ENCODE measurements at places on chromosomes 2 and 18.

DNA sequence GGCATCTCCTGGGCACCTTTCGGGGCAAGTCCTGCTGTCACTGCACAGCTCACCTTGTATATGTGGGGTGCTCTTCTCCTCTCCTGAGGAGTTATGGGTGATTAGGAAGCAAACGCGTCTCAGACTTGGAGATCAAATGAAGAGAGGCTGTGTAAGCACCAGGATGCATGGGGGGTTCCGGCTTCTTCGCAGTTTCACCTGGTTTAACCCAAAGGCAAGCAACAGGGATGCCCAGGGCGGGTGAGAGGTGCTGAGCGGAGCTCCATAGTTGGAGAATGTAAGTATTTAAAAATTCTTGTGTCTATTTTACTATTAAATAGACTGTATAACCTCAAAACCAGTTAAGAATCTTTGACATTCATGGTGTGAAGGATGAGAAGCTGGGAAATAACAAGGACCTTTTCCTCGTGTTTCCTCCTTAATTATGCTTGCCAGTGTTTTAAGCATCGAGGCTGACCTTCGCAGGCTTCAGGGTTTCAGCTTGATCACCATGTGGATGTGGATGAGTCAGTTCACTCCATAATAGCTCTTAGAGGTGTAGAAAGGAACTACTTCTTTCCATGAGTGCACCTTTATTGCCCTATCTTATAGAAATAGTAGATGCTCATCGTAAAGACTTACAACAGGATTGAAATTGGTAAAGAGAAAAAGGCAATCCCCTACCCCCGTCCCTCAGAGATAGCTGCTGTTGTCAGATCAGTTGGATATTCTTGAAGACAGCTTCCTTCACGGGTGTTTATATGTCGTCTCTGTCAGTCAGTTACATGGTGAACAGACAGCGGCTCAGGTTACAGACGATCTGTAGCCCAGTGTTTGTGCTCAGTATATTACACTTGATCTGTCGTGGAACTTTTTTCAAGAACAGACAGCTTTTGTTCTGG, 201.1 kb downstream of the AGAP1 start:
- no peak for DNase-seq

GRCh38 chr18:75839041-75839440, 411.5 kb upstream of the SMIM21 start:
- DNase-seq: no peak

- no peak for DNase-seq
These were observed 17.0 kb downstream of the VRK2 start for GRCh38 chr2:58063641-58064040.

GRCh38 chr2:177363332-177363731, 29.2 kb upstream of the AGPS start:
- no peak for DNase-seq

GRCh38 chr2:61722318-61722717, 131.5 kb downstream of the FAM161A start:
- no peak for DNase-seq

DNA sequence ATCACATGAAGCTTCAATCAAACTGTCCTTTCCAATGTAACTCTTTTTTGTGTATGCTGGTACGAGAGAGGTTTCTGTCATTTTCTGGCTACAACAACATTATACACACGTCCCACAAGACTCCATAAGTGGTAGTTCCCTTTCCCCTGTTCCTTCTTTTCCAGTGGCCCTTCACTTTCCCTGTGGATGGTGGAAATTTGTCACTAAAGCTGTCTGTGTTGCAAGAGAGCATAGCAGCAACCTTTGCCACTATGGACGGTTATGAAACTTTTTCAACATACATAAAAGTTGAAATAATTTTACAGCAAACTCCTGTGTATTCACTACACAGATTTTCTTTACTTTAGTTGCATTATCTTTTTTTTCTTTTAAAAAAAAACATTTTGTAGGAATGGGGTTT, 18.7 kb downstream of the DBI start:
- no peak for DNase-seq

- no peak for DNase-seq
These were observed 190.4 kb downstream of the PLCL1 start for GRCh38 chr2:197994751-197995150.

GRCh38 chr2:156445296-156446220, 9.4 kb downstream of the GPD2 start:
- no peak for DNase-seq

DNA sequence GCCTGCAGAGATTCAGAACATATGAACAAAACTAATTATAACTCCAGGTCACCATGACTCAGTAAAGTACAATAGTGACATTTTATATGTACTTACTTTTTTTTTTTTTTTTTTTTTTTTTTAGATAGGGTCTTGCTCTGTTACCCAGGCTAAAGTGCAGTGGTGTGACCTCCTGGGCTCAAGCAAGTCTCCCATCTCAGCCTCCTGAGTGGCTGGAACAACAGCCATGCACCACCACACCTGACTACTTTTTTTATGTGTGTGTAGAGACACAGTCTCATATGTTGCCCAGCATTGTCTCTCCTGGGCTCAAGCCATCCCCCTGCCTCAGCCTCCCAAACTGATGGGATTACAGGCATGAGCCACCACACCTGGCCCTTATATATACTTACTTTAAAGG, 130.7 kb upstream of the B3GNT2 start:
- DNase-seq: no peak

DNA sequence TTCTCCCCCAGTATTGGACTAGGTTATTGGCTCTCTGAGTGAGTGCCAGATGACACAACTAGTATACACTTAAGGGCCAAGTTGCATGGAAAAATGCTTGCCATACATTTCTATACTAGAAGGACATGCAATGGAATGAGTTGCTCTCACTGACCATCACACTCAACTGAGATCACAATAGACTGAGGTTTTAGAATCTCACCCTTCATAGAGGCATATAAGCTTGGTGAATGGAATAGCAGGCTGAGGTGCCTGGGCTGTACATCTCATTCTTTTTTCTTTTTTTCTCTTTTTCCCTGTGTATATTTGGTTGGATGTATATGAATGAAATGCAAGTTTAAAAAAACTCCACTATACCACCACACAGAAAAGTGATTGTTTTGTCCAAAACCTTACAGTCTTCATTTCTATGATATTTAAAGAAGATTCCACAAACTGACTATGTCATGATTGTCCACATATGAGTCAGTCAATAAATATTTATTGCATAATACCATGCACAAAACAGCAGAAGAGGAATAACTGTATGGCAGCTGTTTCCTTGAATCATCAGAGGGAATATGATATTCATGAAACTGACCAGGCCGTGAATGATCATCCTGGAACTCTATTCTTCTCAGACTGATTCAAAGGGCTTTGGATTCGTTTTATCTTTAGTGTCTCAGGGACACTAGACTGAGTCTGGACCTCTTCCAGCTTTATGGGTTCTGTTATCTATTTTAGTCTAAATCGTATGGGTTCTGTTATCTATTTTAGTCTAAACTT, 122.6 kb upstream of the STK17B start:
- DNase-seq: no peak

DNA sequence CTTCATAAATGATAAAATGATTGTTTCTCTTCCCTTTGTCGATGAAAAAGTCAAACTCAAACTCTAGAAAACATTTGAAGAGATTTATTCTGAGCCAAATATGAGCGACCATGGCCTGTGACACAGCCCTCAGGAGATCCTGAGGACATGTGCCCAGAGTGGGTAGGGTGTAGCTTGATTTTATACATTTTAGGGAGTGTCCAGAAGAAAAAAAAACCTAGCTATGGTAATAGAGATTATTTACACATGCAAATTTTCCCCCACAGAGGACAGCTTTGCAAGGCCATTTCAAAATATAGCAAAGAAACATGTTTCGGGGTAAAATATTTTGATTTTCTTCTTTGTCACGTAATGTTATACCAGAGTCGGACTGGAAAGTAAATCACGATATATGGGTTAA, 92.4 kb upstream of the TRIB2 start:
- DNase-seq: no peak

- DNase-seq: no peak
These were observed 58.0 kb downstream of the LRRTM1 start for GRCh38 chr2:80246534-80246933.

DNA sequence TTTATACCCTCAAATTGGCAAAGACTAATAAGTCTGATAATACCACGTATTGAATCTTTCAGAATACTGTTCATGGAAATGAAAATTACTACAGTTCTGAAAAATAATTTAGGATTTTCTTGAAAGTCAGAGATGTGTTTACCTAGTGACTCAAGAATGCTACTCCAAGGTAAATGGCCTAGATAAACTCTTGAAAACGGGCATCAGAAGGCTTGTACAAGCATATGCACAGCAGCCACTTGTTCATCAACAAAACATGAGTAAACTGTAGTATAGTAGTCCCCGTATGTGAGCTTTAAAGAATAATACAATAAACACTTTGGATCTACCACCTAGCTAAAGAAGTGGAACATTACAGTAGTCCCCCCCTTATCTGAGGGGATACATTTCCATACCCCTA, 157.5 kb downstream of the THADA start:
- DNase-seq: no peak

GRCh38 chr2:128369108-128369555, 50.5 kb upstream of the HS6ST1 start:
- DNase-seq: no peak

DNA sequence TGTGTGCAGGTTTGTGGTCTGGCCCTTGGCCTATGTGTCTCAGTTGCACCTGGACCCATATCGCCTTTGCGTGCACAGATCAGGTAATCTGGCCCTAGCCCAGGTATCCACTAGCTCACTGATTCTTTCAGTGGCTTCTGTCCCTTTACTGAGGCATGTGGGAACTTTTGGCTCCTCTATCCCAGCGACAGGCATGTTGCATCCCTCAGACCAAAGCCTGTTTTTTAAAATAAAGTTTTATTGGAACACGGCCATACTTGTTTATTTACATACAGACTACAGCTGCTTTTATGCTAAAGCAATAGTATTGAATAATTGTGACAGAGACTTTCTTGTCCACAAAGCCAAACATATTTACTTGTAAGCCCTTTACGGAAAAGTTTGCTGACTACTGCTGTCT, 39.9 kb upstream of the UPP2 start:
- no peak for DNase-seq

DNA sequence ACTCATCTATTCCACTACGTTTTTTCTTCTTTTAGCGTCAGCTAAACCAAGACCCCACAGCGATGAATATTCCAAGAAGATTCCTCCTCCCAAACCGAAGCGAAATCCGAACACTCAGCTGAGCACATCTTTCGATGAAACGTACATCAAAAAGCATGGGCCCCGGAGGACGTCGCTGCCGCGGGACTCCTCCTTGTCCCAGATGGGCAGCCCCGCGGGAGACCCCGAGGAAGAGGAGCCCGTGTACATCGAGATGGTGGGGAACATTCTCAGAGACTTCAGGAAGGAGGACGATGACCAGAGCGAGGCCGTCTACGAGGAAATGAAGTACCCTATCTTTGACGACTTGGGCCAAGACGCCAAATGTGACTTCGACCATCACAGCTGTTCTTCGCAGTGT, 182.4 kb downstream of the NYAP2 start:
- DNase-seq: no peak

DNA sequence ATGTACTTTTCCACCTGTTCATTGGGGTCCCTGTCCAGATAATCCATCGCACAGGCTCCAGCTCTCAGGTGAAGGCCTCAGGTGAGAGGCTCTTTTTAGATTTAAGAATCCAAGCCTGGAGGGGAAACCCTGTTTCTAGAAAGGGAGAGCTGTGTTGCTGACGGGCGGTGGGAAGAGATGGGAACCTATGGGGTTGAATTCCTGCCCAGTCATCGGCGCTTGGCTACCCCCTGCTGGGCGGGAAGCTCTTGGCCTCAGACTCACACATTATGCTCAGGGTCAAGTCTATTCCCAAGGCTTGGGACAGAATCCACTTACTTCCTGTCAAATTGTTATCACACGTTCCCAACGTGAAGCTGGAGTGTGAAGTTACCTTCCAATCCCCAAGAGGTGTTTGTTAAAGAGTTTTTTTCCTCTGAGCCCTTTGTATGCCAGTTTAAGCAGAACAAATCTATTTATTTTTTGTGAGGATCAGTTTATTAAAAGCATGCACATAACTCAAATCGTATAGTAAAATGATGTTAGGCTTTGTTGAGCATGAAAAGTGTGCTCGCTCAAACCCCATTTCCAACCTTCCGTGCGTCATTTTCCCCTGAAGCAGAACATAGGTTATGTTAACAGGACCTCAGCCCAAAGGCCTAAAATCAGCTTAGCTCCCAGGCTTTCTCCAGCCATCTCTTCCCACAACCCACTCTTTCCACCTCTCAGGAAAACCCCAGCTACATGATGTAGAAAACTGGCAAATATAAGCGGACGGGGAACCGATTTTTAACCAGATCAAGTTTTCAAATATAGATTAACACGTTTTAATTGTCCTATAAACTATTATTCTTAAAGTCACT, 181.7 kb upstream of the ETAA1 start:
- DNase-seq: no peak

All from T-helper 22 cell (primary cell).